Stimulated activated CD4-positive, alpha-beta T cell treated with anti-CD3 and anti-CD28 coated beads, Interleukin-12 subunit alpha, Interleukin-12 subunit beta, amount 100 ng/mL, for 48 hours (primary cell): ENCODE measurements at places on chromosomes 7 and 10.

DNA sequence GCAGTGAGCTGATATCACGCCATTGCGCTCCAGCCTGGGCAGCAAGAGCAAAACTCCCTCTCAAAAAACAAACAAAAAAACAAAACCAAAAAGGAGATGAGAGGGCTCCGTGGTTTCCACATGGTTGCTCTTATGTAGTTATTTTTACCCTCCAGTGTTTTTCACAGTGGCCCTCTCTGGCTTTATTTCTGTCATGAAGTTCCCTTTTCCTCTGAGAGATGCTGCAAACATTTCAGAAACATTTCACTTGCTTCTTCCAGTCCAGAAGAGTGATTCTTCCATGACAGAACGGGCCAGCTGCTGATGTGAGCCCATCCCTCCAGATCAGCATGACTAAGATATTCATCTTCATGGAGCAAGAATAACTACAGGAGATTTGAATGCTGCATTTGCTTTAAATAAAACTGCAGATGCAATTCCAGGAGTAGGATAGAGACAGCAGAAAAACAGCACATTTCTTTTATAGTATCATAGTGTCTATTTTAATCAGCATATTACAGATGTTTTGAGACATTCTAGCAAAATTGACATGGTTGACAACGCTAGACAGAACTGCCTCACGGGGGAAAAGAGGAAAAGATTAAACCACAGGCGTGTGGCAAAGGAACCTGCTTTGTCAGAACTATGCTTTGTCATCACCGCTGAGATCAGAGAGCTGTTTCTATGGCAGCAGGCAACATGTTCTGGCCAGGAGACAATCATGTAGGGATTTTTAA, 40.3 kb downstream of the NRCAM start:
- peak; percentile 2 for DNase-seq

- no peak for DNase-seq
Observed at GRCh38 chr10:58727633-58728032, 215.0 kb downstream of the BICC1 start.

- no peak for DNase-seq
Observed at GRCh38 chr10:4512671-4513240, 313.3 kb upstream of the AKR1E2 start.

DNA sequence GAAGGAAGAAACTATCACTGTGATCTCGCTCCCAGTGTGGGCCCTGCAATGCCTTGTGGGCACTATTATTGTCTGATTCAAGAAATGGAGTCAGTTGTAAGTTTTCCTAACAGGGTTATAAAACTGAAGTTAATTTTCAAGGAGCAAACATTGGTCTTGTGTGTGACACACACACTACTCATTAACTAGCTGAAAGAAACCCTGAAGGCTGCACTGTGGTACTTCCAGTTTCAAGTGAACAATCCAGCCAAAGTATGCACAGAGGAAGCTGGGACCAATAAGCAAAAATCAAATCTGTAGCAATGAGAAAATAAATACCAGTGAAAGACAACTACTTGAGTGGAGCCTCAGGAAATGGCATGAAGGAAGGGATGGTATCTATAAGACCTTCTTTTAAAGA, 506.6 kb upstream of the POT1 start:
- DNase-seq: no peak

- no peak for DNase-seq
Observed at GRCh38 chr10:96690755-96691730, 29.3 kb downstream of the PIK3AP1 start.

GRCh38 chr10:62498271-62498670, 124.1 kb downstream of the ZNF365 start:
- DNase-seq: no peak

GRCh38 chr10:62681211-62681940, 123.1 kb upstream of the ADO start:
- peak; percentile 84 for DNase-seq

- no peak for DNase-seq
Observed at GRCh38 chr7:147276106-147276505, 1159.5 kb downstream of the CNTNAP2 start.
